ENCODE measurements at places on chromosomes 2 and 18.

GRCh38 chr2:159214325-159214865 lies 72.1 kb downstream of the WDSUB1 start:
- no peak for DNase-seq

DNA sequence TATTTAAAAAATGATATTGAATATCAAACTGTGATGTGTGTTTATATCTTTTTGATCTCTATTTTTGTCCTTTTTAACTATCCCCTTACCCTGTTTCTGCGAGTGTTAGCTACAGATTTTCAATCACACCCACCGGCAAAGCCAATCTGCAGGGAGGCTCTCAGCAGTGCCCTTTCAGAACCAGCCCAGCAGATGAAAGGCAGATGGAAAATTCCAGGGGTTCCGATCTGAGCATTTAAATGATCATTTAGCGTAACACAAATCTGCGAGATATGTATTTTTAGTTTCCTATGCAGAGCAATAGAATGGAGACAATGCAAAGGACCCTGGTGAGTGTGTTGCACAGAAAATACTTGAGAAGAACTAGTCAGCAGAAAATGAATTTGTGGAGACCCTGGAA lies 2170.5 kb upstream of the PIK3C3 start:
- no peak for DNase-seq

DNA sequence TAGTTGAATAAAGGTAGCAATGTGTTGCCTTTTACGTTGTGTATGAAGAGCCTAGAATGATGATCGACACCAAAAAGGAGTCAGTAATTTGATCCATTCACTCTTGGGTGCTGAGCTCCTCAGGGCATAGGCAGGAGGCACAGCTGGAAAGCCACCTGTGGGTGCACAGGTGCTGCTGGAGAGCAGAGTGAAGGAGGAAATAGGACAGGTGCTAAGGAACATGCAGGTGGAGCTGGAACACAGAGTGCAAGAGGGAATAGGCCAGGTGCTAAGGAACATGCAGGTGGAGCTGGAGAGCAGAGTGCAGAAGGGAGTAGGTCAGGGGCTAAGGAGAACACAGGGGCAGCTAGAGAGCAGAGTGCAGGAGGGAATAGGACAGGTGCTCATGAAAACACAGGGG lies 86.1 kb downstream of the SH3YL1 start:
- no peak for DNase-seq

DNA sequence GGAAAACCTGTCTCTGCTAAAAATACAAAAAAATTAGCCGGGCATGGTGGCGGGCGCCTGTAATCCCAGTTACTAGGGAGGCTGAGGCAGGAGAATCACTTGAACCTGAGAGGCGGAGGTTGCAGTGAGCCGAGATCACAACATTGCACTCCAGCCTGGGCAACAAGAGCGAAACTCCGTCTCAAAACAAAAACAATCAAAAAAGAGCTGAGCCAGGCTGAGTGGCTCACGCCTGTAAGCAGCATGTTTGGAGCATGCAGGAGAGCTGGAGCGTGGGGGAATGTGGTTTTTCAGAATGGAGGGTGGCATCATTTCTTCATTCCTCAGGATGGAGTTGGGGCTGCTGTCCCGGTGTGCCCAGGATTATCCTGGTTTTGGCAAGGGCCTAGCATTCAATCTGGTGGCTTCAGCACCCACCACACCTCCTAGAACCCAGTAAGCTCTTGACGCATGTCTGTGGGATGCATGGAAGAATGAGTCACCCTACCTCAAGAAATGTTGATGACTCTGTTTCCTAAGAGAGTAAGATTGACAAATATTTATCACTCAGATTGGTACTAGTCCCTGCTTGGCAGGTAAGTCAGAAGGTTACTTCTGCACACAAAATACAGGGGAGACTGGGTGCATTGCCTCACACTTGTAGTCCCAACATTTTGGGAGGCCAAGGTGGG lies 90.2 kb upstream of the ODC1 start:
- DNase-seq, result no peak

Measured in stimulated activated CD4-positive, alpha-beta T cell treated with anti-CD3 and anti-CD28 coated beads, TNF-alpha, amount 100 ng/mL, for 1 hour (primary cell).